ENCODE measurements at places on chromosomes 11 and 22.

GRCh38 chr22:39906207-39906606, 5.3 kb downstream of the GRAP2 start:
- no peak for DNase-seq

DNA sequence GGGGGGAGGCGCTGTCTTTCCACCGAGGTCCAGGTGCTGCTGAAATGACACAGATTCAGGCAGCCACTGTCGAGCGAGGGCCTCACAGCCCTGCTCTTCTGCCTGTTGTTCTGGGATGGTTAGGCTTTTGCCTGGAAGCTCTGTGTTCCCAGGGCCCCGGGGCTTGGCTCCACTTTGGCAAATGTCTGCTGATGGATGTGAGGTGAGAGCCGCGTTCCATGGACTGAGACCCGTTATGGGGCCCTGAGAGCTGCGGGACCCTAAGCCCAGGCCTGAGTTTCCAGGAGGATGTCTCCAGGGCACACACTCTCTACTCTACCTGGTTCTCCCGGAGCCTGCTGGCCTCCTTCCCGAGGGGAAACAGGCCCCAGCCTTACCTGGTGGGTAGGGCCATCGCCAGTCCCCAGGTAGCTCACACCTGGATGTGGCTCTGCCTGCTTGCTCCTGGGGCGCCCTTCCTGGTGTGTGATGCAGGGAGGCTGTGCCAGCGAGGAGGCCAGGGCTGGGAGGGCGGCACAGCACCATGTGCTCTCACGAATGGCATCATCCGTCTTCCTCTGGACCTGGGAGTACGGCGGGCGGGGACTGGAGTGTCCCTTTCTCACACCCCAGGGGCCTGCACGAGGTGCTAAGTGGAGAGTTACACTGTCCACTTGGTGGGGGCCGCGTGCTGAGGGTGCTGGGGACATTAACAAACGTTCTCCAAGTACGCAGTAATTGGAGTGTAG, 435.5 kb downstream of the TBC1D22A start:
- DNase-seq = no peak

DNA sequence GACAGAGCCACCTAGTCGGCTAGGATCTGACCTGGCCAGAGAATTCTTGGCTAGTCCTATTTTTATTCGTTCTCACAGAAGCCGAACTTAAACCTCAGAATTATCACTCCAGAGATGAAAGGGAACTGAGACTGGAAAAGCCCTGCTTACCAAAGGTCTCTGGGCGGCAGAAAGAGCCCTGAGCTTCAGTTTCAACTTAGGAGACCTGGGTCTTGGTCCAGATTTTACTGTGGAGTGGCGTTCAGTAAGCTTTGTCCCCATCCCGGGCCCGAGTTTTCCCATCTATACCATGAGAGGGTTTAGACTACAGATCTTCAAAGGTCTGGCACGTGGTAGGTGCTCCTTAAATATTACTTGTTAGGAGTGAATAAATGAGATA, 516 bp downstream of the NEU3 start:
- DNase-seq = no peak

DNA sequence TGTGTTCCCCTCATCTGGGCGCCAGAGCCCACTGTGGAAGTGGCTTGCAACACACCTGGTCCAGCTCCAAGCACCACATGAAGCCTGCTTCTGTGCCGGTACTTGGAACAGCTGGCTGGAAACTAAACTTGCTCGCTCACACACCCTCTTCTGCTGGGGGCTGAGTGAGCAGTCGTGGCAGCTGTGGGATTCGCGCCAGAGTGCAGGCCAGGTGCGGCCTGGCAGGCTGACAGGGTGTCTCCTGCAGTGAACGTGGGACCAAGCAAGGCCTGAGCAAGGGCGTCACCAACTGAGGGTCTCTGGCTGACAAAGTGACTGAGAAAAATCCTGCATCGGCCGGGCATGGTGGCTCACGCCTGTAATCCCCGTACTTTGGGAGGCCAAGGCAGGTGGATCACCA, 15.2 kb downstream of the SMC1B start:
- DNase-seq = no peak

DNA sequence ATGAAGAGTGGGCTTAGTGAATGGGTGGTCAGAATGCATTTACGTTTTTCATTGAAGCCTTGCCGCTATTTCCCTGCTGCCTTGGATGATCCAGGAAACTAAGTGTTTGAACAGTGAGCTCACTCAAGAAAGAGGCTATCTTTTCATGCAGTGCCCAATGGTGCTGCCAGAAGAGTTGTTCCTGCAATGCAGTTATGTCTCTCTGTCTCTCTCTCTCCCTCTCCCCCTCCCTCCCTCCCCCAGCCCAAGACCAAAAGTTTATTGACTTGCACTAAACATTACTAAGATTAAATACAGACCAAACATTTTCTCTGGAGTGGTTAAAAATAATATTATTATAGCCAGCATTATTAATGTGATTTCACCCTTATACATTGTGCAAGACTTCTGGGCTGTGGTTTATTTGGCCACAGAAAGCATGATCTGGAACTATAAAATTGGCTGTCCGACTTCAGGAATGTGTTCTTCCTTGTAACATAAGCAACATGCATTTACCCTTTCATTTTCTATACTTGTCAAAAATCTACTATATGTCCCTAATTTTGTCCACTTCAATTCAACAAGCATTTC, 6.6 kb upstream of the FUT4 start:
- DNase-seq = peak; percentile 27

GRCh38 chr11:92969634-92970347, at the start of gene MTNR1B:
Gene MTNR1B, plus strand, starts transcription at chr11:92969651. Its CDS starts 75 bp downstream, at chr11:92969726.
- DNase-seq = no peak

DNA sequence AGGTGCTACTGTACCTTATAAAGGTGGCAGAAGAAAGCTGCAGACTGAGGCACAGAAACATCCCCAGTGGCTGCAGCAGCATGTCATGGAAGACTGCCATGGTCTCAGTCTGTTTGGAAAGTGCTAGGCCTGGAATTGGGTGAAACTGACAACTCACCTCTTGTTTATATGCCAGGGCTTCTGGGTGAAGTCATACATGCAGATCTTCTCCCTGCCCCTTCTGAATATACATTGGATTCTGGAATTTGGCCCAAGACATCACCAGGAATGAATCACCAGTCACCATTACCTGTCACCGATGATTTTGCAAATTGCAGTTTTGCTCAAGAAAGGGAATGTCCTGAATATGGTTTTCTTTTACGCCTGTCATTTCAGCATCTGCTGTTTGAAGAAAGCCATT, at the start of gene PLET1:
Gene PLET1 (minus strand): TSS at position 371 of the 400 bp plus-strand sequence. CDS start 271 bp downstream, at position 100.
- DNase-seq = peak; percentile 76

- DNase-seq = peak; percentile 86
Observed at GRCh38 chr11:11985016-11985715, 23.3 kb downstream of the DKK3 start.

- DNase-seq = no peak
Observed at GRCh38 chr22:19793661-19794310, 33.2 kb downstream of the TBX1 start.

DNA sequence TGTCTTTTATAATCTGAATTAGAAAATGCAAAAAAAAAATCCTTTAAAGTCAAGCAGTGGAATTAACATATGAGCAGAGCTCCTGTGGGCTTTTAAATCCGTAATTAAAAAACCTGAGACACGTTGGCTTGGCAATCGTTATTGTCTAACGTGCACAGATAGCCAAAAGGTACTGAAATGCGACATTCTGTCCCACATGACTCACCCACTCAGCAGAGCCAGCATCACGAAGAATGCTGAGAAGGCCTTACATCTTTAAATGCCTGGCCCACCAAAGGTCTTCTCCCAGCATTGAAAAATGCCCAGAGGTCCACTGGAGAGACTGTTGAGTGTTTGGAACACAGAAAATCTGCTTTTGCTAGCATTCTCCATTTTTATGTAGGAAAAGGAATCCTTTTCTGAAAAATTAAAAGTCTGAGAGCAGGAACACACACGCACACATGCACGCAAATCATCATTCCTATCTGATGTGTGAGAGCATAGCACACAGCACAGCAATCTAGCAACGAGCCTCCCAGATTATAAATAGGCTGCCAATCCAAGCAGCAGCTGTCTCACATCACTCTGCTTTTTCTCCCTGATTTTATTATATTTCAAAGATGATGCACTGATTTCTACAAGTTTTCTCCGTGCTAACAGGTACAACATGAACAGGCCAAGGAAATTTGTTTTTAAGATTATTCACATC, 94.5 kb downstream of the PHF21A start:
- peak; percentile 62 for DNase-seq

DNA sequence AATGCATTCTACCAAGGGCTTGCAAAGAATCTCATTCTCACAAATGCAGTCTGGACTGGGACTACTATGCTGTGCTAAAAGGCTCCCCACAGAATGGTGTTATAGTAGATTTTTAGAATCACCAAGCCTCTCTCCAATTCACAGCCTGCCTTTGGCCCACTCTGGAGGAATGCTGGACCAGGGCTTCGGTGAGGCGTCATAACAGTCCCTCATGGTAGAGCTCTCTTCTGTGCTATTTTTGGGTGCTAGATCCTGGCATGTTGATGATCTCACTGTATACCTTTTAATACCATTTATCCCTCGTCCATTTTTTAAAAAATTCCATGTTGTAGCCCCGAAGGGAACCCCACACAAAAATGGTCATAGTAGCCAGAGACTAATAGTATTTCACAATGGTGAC, 17.6 kb downstream of the MAP6 start:
- DNase-seq = no peak

DNA sequence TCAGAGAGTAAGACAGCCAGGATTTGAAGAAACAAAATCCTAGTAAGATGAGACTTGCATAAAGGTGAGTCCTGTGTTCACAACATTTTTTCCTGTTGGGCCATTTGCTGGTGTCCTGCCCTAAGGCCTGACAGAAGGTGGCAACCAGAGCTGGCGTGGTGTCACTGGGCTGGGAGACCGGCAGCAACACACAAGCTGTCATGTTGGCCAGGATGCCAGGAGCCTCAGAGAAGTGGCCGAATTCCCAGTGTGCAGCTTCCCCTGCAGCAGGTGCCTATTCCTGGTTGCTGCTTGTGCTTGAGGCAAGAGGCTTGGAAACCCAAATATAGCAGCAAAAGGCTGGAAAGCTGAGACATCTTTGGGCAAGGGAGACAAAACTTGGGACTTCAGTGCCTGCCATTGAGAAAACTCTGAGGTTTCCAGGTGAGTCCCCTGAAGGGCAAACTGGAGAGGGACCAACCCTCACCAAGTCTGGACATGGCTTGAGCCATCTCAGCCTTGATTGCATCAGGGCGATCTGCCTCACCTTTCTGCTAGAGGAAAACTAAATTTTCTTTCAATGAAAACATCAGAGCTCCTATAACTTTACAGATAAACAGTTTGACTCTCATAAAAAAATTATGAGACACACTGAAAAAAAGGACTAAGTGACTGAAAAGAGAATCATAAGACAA, 25.9 kb downstream of the ALG12 start:
- no peak for DNase-seq

DNA sequence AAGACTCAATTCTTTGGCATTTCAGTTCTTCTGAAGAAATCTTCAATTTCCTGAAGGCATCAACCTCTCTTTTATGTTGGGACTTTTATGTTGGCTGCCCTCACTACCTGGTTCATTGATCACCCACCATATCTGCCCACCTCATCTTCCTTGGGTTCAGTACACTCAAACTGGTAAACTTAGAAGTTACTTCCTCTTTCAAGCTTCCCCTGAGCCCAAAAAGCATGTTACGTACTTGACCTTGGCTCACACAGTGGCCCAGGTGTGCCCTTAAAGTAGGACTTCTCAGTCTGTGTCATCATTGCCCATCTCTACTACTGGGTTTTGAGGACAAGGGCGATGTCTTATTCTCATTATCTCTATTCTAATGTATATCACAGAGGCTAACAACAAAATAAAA, 86.1 kb downstream of the GRIA4 start:
- no peak for DNase-seq

DNA sequence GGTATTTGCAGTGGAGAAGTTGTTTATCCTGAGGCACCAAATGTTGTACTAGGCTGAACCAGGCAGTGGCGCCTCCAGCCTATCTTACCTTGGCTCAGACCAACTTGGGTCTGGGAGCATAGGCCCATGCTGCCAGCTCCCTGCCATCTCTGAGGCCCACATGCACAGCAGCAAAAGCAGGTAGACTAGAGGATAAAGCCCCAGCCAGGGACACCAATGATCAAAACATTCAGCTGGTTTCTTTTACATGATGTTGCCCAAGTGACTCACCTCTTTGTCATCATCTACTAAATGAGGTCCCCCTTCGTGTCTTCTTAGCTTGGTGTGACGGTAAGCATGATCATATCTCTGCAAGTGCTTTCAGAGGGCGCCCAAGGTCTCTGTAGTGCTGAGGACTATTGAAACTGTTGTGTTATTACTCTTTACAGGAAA, 112.1 kb upstream of the DRD2 start:
- no peak for DNase-seq

- no peak for DNase-seq
Observed at GRCh38 chr22:31764785-31765184, 11.0 kb downstream of the DEPDC5 start.

- peak; percentile 76 for DNase-seq
Observed at GRCh38 chr11:820655-821511, 2.2 kb downstream of the PNPLA2 start.

GRCh38 chr11:5290106-5290505, 11.6 kb downstream of the OR51B4 start:
- no peak for DNase-seq

GRCh38 chr11:76206327-76207081, at the start of gene WNT11:
Gene WNT11, minus strand, starts transcription at chr11:76206502. Its CDS starts 95 bp downstream, at chr11:76206407.
- DNase-seq = no peak

DNA sequence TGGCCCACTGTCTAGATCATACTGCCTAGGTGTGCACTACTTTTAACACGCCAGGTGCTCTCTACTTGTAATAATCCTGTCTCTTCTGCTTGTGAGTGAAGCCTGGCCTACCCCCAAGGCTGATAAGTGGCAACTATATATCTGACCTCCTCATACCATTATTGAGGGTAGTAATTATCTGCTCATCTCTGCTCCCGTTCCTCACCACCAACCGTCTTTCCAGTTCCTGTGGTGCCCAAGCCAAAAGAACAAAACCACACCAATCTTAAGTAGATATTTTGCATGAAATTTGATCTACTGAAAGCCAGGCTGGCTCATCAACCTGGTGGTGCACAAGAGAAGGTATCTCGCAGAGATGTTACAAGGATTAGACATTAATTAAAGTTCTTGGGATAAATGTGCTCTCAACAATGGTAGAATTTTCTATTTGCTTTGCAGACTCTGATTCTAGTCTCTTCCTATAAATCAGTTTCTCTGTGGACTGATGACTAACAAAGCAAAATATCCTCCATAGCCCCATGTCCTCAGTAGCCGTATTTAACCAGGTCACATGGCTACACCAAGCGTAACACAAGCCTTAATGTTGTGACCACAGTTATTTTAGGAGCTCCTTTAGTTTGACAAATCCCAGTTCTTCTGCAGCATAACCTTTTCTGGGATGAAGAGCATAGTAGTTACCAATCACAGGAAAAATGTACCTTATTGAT, 267.2 kb downstream of the NTM start:
- no peak for DNase-seq

- no peak for DNase-seq
Observed at GRCh38 chr11:38131535-38131934, 1533.5 kb upstream of the RAG2 start.

Data from HFFc6 (cell line).